ENCODE measurements at places on chromosomes 16 and 17.

- DNase-seq: no peak
These were observed 29.3 kb upstream of the ST6GALNAC1 start for GRCh38 chr17:76672892-76673291.

GRCh38 chr17:62059414-62059813, 5.7 kb downstream of the MED13 start:
- DNase-seq: no peak

DNA sequence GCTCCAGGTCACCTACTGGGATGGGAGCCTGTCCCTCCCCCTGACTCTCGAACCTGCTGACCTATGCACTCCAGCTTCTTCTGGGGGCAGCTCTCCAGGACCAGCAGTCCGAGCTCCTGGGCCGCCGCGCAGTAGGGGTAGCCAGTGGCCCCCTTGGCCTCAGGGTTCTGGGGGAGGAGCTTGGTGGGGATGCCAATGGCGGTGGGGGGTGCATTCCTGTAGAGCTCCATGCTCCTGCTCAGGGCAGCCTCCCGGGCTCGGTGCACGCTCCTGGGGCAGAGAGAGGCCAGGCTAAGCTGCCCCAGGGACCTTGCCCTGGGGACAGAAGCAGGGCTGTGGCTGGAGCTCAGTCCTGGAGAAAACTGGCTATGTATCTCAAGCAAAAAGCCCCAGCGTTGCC, 7.7 kb upstream of the SPATA2L start:
- DNase-seq: no peak

GRCh38 chr17:17495536-17496188, 533 bp downstream of the RASD1 start:
- DNase-seq: no peak

DNA sequence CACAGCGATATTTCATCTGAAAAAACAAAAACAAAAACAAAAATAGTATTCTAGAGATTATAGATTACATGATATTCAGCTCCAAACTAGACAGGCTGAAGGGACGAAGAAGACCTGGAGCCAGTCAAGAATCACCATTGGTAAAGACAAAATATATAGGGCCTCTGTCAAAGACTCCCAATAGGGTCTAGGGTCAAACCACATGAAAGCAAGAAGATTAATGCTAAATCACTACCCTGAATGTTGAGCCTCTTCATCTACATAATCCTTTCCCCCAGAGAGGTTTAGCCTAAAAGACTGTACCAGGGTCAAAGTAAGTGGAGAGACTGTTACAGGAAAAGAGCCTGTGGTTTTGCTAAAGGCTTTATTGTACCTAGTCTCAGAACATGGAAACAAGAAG, 10.8 kb upstream of the NME1 start:
- no peak for DNase-seq

GRCh38 chr16:69717066-69717465, 9.3 kb downstream of the NQO1 start:
- DNase-seq: no peak

- no peak for DNase-seq
These were observed 123.6 kb upstream of the MED13 start for GRCh38 chr17:62188713-62189112.

DNA sequence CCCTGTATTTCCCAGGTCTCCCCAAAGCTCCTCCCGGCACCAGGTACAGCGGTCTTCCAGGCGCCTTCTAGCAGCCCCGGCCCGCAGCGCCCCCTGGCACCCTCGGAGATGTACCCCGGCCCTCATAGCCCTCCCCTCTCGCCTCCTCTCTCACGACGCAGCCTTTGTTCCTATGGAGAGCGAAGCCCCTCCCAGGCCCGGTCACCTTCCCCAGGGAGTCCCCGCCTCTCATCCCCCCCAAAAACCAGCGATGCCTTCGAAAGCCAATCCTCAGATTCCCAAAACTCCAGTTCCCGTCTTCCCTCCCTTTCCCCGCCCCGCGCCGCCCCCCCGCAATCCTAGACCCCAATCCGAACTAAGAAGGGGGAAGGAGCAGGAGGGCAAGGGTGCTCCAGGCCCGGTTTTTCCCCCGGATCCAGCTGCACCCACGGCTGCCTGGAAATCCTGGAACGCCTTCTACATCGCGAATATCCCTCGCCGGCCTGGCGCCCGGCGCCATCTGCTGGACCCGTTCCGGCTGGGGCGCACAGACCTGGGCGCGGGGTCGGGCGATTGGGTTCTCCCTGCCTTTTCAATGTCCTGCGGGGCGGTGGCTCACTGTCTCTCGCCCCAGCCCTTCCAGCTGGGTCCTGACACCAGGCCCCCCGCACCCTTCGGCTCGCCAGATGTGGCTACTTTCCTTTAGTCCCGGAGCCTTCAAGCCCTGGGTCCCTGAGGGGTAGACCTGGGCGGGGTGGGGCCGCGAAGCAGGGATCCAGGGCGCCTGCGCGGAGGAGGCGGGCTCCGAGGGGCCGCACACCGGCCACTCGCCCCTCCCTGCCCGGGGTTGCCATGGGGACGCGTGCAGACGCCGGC, at the start of gene DNAH2:
Gene DNAH2 (plus strand): TSS at position 844 of the 855 bp plus-strand sequence. CDS start 1,991 bp downstream, outside the sequence.
- peak; percentile 61 for DNase-seq
